Esophagus muscularis mucosa (tissue), 4 donors: ENCODE measurements at places on chromosomes 1 and 21.

- no peak overlapping the region for H3K4me3 ChIP-seq
- no peaks in the 10 kb centered on the region for H3K27me3 ChIP-seq
- H3K4me1 ChIP-seq, result no peaks in the 10 kb centered on the region
- no peak for DNase-seq
Measured at GRCh38 chr1:235597867-235598553, 51.6 kb downstream of the GNG4 start.

DNA sequence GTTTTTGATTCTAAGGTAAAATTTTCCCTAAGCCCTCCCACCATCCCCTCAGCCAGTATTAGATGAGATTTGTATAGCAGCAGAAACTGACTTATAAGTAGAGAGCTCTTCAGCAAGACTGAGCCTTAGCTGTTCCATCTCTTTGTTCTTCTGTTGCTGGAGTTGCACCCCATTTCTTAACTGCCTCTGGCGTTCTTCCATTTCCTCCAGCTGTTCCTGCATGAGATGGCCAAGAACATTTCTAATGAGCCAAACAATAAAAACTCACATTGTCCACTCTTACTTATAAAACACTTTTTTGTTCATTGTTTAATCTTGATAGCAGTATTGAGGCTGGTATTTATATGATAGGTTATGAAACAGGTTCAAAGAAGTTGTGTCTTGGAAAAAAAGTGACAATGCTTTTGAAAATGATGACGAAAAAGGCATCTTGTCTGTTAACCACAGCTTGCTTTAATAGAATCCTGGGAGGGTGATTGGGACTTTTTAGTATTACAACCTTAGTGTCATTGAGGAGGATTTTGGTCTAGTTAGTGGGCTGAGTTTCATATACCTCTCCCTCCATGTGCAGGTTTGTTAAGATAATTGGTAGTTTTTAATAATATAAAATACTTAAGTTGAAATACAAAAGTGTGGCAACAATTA is 18.3 kb downstream of the SYNC start:
- DNase-seq, result no peak
- H3K4me3 ChIP-seq, result no peak overlapping the region
- no peaks in the 10 kb centered on the region for H3K27me3 ChIP-seq
- H3K36me3 ChIP-seq, result peaks cover 54% of the 10 kb centered on the region
- H3K4me1 ChIP-seq, result peaks cover 23% of the 10 kb centered on the region
- H3K27ac ChIP-seq, result peak overlapping the region; percentile 75

DNA sequence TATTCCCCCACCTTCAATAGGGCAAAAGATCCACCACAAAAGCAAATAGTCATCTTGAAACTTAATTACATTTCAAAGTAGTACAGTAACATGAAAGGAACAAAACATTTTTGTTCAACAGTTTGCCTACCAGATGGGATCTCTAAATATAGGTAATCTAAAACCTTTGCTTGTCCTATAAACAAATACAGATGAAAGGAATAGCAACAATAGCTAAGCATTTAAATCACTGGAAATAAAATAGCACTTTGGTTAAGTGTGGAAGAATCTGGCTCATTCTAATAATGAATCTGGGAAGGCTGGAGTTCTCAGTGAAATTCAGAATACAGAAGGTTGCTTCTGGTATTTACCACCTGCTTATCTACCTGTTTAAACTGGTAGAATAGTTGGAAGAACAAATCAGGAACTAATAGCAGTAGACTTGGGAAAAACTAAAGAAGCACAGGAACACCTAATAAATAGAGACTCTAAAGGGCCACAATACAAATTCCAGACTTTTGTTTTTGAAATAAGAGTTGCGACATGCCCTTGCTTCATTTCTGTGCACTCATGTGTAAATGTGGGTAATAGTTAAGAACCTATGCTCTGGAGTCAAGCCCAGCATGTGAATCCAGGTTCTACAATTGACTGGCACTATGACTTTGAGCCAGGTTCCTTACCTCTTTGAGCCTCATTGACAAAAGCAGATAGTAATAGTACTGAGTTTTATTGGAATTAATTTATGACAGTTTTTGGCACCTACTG is 2.3 kb upstream of the LYPLAL1 start:
- H3K4me1 ChIP-seq, result peaks cover 22% of the 10 kb centered on the region
- no peak overlapping the region for H3K4me3 ChIP-seq
- no peak overlapping the region for H3K27ac ChIP-seq
- no peak for DNase-seq
- no peaks in the 10 kb centered on the region for H3K27me3 ChIP-seq

DNA sequence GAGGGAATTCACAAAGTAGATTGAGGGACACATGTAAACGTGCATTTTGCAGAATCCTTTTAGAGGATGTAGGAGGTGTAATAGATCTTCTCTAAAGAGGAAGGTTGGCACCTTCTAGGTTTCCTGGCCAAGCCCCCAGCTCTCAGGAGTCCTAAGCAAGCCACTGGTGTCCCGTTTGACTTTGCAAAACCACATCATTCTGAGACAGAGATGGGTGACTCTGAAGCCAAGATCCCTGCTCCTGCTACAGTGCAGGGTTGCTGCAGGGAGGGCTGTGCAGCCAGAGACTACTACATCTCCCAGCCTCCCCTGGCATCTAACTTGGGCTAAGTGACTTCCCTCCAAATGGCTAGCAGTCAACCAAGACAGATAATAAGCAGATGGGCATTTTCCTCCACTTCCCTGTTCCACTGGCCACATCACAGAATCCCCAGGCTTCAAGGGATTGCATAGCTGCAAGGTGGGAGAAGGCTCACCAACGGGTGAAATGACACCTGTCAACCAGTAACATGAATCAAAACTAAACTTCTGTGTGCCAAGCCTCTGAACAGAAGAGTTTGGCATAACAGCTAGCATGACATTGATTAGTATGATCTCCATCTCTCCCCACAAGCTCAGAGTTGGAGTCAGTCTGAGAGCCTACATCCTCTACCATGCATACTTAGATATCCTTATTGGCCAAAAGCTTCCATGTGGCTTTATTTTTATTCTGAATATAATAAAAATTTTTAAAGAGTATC is 129.6 kb upstream of the COA6 start:
- no peaks in the 10 kb centered on the region for H3K27me3 ChIP-seq
- DNase-seq, result no peak
- H3K36me3 ChIP-seq, result no peaks in the 10 kb centered on the region
- H3K4me1 ChIP-seq, result no peaks in the 10 kb centered on the region
- H3K27ac ChIP-seq, result no peak overlapping the region
